ENCODE measurements at places on chromosomes 1 and 21.
A peak's percentile ranks its signal among the peaks of the same experiment; 100 is the strongest.

- no peak for DNase-seq
Observed at GRCh38 chr1:173475564-173476196, 1.5 kb upstream of the PRDX6 start.

GRCh38 chr1:233393926-233394680 is 66.6 kb downstream of the MAP3K21 start:
- DNase-seq = no peak

- peak; percentile 33 for DNase-seq
Observed at GRCh38 chr1:238485057-238485911, 594.6 kb upstream of the ZP4 start.

- DNase-seq = no peak
Observed at GRCh38 chr1:204777591-204777990, 92.1 kb upstream of the LRRN2 start.

Measured in NCI-H2081 treated with DMSO at 0.1 percent for 48 hours (cell line).